Posterior vena cava (tissue), 2 donors: ENCODE measurements at places on chromosomes 13 and 19. TPM values are rescaled to one million over a fixed set of nuclear protein-coding genes. Genes with fewer than 3 reads are reported as not detected.
A peak's percentile ranks its signal among the peaks of the same experiment; 100 is the strongest.

- DNase-seq: peak; percentile 72
These were observed 27.4 kb upstream of the SPACA7 start for GRCh38 chr13:112348642-112349345.

GRCh38 chr13:80040981-80041317 lies 300.0 kb downstream of the SPRY2 start:
- DNase-seq: no peak

DNA sequence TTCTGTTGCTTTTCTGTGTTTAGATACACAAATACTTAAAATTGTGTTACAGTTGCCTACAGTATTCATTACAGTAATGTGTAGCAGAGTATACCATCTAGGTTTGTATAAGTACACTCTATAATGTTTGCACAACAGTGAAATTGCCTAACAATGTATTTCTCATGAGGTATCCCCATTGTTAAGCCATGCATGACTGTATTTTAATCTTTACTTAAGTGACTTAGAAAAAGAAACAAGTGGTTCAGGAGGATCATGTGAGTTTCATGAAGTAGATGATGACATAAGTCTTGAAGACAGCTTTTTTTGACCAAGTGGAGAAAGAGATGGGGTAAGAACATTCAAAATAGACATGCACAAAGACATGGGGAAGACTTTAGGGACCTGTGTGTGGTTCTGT lies 8.4 kb upstream of the KCTD4 start:
- no peak for DNase-seq

GRCh38 chr13:23612731-23613130 lies 42.5 kb downstream of the TNFRSF19 start:
- no peak for DNase-seq

- no peak for DNase-seq
These were observed 11.1 kb upstream of the NANOS3 start for GRCh38 chr19:13865571-13866462.

DNA sequence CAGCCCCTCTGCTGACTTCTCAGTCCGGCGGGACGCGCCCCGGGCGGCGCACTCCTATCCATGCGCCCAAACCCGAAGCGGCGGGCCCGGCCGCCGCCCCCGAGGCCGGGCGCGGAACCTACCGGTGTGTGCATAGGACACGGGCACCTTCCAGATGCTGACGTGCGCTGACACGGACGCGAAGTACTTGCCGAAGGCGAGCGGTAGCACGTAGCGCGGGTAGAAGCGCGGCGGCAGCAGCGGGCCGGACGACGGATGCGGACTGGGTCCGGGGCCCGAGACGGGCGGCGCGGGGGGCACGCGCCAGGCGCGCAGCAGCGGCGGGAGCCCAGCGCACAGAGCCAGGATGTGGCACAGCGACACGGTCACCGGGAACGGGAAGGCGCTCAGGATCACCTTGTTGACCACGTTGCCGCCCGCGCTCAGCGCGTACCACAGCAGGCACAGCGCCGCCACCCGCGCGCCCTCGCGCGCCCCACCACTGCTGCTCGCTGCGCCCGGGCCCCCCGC lies 338 bp downstream of the SLC35E1 start:
- DNase-seq: no peak

DNA sequence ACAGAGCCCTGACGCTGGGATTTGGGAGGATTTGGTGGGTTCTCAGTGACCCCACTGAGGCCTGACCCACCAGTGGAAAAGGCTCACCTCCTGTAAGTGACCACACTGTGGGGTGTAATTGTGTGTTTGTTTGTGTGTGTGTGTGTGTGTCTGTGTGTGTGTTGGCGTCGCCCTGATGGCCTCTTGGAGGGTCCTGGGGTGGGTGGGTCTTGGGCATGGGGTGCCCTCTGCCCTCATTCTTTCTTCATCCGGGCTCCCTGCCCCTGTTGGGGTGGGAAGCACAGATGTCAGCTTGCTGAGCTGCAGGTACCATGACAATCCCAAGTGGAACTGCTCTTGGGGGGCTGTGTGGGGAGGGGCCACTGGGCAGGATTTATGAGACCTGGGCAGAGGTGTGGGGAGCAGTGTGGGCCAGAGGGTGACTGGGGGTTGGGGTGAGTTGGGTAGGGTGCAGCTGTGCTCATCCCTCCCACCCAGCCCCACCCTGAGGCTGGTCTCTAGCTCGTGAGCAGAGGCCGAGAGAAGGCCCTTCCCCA lies 22.8 kb downstream of the WTIP start:
- DNase-seq: peak; percentile 72

DNA sequence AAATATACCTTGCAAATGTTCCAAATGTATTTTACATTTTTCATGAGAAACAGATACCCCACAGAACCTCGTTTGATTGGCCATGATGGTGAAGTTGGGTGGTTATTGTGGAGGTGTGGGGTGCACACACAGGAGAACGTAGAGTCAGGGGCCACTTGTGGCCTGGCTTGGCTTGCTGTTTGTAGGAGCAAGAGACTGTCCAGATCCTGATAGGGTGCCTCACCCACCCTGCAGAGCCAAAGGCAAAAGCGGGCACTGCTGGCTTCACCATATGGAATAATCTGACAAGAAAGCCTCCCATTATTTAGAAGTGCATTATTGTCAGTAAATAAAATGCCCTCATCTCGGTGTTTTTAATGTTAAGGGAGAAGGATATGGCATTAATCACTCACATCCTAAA lies 330.2 kb downstream of the TEX29 start:
- no peak for DNase-seq

DNA sequence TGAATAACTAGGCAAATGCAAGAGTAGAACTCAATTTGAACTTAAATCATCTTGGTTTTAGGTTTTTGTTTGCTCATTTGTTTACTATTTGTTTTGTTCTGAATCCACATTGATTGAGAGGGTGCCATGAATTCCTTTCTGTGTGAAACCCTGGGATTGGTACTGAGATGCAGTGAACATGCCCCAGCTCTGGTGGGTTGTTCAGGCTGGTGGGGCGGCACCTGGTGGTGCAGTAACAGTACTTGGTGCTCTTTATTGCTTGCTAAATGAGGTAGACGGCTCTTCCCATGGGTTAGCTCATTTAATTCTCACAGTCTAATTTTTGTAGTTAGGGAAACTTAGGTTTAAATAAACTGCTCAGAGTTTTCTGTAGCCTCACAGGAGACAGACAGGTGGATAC lies 48.4 kb downstream of the WASF3 start:
- DNase-seq: no peak

GRCh38 chr13:83423381-83423780 lies 458.9 kb downstream of the SLITRK1 start:
- no peak for DNase-seq

DNA sequence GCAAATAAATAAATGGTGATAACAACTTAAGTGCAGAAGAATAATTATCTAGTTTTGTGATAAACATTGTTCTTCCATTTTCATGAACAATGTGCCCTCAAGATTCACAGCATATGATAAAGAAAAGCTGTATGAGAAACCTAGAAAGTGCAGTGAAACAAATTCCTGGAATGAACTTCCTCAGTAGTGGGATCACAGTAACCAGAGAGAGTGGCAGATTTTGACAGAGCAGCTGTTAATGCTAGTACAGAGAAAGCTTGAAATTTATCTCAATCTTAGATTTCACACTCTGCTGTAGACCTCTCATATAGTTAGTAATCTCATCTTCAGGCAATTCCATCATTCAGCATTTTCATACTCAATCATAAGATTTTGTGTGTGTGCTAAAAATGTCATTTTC lies 664.9 kb downstream of the PCDH9 start:
- no peak for DNase-seq

GRCh38 chr13:20370815-20371421 lies 138.8 kb upstream of the GJB6 start:
- DNase-seq: no peak

- DNase-seq: peak; percentile 85
These were observed 53.0 kb upstream of the ZNF254 start for GRCh38 chr19:24033963-24034342.

DNA sequence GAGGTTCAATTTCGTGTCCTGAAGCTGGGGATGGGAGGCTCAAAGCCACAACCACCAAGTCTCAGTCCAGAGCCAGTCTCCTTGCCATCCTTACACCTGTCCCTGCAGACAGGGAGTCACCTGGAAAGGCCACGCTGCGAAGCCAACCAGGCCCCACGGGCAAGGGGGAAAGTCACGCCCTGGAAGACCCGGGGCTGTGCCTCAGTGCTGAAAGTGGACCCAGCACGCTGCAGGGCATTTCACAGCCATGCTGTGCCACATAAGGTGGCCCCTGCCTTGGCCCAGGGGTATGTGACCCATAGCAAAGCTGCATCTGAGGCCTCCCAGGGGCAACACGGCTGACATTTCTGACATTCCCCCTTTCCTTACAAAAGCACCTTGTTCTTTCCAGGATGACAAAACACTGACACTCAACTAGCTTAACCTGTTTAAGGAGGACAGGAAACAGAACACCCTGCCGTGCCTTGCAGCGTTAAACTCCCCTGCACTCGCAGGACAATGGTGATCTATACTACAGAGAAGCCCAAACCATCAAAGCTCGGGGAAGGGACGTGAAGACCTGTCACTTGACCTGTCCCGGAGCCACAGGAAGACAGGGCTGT lies 14.8 kb downstream of the CHERP start:
- no peak for DNase-seq

- DNase-seq: no peak
These were observed at the start of gene RNF225 for GRCh38 chr19:58395220-58395978. Gene RNF225 (plus strand): TSS chr19:58395656. CDS start chr19:58396090, 434 bp downstream.

GRCh38 chr13:96900986-96901385 lies 93.3 kb downstream of the OXGR1 start:
- no peak for DNase-seq

- DNase-seq: no peak
These were observed 77.9 kb downstream of the SOX1 start for GRCh38 chr13:112144616-112145550.

DNA sequence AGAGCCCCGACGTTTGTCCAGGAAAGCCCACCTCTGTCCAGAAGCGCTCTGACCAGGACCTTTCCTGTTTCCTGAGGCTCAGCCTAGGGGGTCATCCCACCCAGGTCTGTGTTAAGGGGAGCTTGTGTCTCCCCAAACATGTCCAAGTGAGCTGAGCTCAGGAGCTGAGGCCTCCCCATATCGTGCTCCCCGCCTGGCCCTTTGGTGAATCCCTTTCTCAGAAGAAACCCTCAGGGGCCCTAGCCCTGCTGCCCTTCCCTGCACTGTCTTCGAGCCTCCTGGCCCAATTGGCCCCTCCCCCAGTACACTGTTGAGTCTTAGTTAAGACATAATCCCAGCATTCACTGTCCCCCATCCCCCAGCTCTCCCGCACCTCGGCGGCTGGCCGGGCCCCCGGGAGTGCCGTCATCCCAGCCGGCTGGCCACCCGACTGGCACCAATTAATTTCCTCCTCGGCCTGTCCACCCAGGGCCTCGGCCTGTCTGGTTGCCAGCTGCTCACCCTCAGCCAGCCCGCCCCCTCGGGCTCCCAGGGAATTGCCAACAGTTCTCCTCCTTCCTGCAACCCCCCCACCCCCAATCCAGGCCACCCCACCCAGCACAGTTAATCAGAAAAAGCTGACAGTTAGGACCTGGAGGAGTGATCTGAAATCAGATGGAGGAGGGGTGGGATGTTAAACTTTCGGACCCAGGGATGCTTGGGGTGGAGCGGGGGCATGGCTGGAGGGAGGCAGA lies 13.6 kb downstream of the IER2 start:
- DNase-seq: peak; percentile 89

DNA sequence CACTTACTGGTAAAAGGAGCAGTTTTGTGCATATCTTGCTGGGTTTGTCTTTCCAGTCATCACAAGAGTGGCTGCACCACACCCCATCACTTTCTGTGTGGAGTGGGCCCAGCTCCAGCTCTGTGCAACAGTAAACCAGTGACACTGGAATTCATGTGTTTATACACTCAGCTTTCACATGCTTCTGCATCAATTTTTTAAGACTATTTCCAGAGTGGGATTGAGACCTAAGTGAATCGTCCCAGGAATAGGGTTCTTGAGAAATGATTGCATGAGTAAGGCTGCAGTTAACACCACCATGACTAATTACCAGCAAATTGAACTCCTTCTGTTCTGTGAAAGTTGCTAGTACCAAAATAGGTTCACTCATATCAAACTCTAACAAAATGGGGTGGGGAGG lies 5.3 kb upstream of the CFAP97D2 start:
- DNase-seq: no peak

DNA sequence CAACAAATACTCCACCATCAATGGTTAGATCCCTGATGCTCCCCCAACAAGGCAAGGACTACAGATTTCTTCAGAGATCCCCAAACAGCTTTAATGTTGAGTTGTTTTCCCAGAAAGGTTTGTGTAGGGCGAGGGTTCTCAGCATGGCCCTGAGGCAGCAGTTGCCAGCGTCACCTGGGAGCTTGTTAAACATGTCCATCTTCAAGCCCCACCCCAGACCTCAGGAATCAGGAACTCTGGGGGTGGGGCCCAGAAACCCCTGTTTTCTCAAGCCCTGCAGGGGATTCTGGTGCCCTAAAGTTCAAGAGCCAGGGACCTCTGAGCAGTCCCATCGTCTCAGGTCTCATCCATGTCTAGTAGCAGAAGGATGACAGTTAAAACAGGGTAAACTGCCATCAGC lies 9.6 kb downstream of the EFNB2 start:
- no peak for DNase-seq

- DNase-seq: no peak
These were observed 87.8 kb upstream of the C1QTNF9B start for GRCh38 chr13:23985060-23985459.

DNA sequence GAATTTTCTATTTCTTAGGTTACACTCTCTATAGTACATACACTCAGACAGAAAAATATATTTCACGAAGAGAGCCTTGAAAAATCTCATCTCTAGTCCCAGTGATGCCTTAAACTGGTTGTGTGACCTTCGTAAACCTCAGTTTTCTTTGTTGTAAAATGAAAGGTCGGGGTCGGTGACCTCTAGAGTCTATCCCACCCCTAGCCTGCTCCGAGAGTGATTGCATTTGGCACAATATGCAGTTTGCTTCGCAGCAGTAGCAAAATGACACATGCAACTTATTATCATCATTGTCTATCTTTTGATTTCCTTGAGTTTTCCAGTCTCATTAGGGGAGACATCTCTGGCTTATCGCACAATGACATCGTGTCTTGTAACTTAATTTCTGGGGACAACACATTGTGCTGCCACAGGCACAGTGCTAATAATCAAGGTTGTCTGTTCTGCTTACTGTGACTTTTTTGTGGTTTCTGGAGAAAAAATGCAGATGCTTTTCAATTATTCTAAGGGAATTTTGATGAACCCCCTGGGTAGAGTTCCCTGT lies 115.0 kb downstream of the GGACT start:
- no peak for DNase-seq

- no peak for DNase-seq
These were observed 1236.8 kb upstream of the SPRY2 start for GRCh38 chr13:81577601-81578195.

Gene ZNF442
- 4.9 TPM for total RNA-seq

Gene FSD1
- total RNA-seq: not detected

Gene TEX29
- 0.29 TPM for total RNA-seq

Gene KLK8
- not detected for total RNA-seq

Gene RASL11A
- 39.7 TPM for total RNA-seq

Gene PPP6R1
- total RNA-seq: 40.6 TPM

Gene SMIM44
- total RNA-seq: not detected

Gene PLIN5
- total RNA-seq: 2.2 TPM

Gene LMTK3
- total RNA-seq: 0.19 TPM

Gene ZNF878
- not detected for total RNA-seq

Gene N4BP2L1
- 10.4 TPM for total RNA-seq

Gene TFPT
- total RNA-seq: 14.8 TPM

Gene PRRG2
- 0.46 TPM for total RNA-seq

Gene OLFM4
- 0.19 TPM for total RNA-seq
